ENCODE measurements at places on chromosomes 7 and 10. TPM values are rescaled to one million over a fixed set of nuclear protein-coding genes. Genes with fewer than 3 reads are reported as not detected.

DNA sequence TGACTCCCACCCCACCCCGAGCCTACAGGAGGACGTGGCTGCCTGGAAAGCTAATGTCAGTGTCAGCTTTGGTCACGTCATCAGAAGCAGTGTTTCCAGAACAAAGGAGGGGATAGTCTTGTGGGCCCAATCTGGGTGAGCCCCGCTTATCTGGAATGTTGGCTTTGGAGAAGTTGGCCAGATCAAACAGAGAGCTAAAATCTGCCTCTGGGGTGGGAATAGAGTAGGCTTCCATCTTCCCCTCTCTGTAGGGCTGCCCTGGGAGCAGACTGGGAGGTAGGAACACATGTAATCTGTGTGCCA, 32.5 kb downstream of the SRRM3 start:
- no peak for DNase-seq

DNA sequence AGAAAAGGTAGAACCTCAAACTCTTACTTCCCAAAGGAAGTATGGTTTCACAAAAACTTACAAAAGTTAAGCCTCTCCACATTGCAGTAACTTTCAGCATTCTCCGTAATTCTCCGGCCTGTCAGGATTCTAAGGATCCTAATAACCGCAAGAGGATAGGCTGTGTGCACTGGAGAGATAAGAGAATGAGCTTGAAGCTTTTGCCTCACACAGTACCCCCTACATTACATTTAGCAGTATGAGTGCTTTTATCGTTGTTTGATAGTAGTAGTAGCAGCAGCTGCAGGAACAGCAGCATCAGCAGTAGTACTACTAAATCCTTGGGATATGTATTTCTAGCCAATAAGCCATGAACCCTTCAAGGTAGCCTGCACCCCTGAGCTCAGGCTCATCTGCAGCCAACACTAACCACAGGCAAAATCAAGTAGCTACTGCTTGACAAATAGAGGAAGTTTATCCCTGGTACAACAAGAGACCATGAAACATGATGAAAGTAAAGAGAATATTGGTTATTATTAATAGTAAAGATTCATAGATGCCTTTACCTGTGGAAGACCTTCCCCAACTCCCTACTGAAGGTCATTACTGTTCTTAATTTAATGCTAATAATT, 222.6 kb upstream of the CNTNAP2 start:
- DNase-seq = no peak

GRCh38 chr7:140908361-140908760, 16.4 kb downstream of the BRAF start:
- DNase-seq = no peak

The CYP3A7 gene
- not detected for total RNA-seq

The MYL10 gene
- total RNA-seq = not detected

The GPR26 gene
- not detected for total RNA-seq

The PLEKHS1 gene
- total RNA-seq = not detected

The GHRHR gene
- not detected for total RNA-seq
